ENCODE measurements at places on chromosomes 12 and 14.

DNA sequence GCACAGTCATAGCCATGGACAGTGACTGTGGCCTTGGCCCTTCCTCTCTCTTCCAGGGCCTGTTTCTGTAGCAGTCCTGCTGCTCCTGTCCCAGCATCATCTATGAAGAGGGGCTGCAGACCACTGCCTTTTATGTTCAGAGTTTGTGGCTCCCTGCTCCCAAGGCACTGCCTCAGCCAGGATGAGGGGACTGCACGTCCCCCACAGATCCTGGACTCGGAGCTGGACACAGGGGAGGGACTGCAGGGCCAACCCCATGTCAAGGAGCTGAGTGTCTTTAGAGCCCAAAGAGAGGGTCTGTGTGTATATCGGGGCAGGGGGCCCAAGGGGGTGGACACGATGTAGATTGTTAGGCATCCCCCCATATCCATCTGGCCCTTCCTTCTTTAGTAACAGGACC, 60.6 kb upstream of the DIO3 start:
- DNase-seq = no peak

- no peak for DNase-seq
These were observed 91.9 kb upstream of the OVCH1 start for GRCh38 chr12:29589286-29589820.

GRCh38 chr14:22974530-22975313, 7.6 kb downstream of the AJUBA start:
- no peak for DNase-seq

- no peak for DNase-seq
These were observed 162.0 kb upstream of the LMNTD1 start for GRCh38 chr12:25715102-25715501.

DNA sequence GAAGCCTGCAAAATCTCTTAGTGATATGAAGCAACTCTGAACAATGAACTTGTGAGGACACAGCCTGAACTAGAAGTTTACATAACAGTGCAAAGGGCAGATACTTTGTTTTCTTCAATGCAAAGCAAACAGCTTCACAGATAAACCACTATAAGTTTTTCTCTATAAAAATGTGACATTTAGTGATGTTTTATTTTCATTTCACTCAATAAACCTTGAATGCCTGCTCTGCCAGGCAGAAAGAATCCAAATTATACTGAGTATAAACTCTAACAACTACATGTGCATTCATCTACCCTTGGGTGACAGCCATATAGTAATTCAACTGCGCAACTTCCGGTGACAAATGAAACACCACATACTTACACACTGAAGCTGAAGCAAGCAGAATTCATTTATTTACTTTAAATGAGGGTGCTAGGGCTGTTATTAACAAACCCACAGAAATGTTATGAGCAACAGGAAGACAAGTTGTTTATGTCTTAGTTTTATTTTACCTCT, 10.3 kb downstream of the DCP1B start:
- DNase-seq = peak; percentile 77

- DNase-seq = peak; percentile 75
These were observed 188.9 kb upstream of the FOXG1 start for GRCh38 chr14:28577711-28578131.

DNA sequence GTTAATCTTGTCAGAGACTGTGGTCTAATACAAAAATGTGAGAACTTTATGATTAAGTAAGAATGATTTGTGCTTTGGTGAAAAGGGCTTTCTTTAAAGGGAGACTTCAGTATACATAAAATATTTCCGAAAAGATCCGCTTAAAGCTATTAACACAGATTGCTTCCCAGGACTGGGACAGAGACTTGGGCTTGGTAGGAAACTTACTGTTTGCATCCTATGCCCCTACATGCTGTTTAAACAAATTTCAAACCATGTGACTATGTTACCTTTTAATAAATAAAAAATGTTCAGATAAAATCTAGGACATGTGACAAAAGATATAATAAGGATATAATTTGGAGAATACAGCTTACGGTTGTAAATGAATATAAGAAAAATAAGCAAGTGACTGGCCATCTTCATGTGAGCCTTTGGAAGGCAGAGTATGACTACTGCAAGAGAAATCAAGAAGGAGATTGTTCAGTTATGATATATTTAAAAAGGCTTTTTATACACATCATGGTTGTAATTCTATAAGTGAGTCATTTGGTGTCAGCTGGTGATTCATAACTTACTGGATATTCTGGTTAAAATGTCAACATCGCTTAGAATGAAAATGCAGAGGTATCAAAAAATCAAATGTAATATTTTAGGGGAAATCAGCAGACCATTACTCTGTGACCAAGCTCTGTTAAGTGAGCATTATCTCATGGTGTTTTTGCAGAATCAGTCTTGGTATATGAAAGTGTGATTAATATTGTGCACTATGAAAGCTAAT, 234.7 kb upstream of the E2F7 start:
- DNase-seq = peak; percentile 78

DNA sequence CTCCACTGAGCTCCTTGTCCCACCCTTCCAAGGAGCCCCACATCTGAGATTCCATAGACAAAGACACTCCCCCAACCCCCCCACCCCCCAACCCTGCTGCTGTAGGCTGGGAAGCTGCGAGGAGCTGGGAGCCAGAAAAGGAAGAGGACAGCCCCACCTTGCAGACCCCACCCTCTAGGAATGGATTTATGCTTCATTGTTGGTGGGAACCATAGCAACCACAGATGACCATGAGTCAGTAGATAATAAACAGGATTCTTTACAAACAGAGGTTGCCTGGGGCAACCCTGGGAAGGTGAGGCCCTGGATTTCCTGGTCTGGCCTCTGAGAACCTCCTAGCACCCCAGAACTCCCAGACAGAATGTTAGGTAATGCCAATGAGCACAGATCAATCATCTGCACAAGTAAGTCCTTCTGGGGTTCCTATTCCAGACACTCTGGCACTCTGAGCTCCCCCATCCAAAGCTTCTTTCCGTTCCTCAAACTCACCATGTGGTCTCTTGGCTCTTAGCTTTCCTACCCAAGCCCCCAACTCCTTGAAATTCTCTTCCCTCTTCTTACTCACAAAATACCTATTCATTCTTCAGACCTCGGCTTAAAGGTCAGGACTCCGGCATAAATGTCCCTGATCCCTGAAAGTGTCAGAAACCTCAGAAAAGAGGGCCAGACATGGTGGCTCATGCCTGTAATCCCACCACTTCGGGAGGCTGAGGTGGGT, 15.2 kb upstream of the PLEKHG6 start:
- DNase-seq = no peak

GRCh38 chr12:102480406-102480805, at the start of gene IGF1:
Gene IGF1, minus strand, starts transcription at chr12:102480563. Its CDS starts 182 bp downstream, at chr12:102480381.
- DNase-seq = no peak

- DNase-seq = no peak
These were observed 15.0 kb upstream of the GALNT16 start for GRCh38 chr14:69244946-69245345.

DNA sequence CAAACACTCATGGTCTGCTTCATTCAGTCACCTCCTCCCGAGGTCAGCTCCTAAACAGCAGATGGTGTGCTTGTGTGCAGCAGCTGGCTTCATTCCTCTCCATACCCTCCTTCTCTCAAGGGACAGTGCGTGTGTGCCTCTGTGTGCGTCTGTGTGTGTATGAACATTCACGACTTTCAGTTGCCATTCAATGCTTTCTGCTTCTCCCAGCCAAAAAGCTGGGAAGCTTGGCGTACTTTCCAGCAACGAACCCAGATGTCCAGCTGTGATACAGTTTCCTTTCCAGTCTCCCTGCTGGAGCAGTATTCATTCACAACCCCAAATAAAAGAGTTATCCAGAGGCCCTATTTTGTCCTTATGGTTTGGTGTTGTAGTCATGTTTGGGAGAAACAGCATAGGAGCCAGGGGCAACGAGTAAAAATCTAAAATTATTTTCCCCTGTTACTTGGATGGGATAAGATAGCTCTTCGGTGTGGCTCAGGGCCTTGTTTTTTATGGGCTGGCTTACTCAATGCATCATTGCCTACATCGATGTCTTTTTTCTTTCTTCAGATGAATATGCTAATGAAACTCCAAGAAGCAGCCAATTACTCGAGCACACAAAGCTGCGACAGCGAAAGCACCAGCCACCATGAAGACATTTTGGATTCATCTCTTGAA, 379.3 kb downstream of the NAV3 start:
- no peak for DNase-seq

GRCh38 chr12:43281563-43281962, 270.4 kb downstream of the ADAMTS20 start:
- no peak for DNase-seq

- DNase-seq = peak; percentile 35
These were observed 25.5 kb upstream of the DTX1 start for GRCh38 chr12:113030875-113031525.

DNA sequence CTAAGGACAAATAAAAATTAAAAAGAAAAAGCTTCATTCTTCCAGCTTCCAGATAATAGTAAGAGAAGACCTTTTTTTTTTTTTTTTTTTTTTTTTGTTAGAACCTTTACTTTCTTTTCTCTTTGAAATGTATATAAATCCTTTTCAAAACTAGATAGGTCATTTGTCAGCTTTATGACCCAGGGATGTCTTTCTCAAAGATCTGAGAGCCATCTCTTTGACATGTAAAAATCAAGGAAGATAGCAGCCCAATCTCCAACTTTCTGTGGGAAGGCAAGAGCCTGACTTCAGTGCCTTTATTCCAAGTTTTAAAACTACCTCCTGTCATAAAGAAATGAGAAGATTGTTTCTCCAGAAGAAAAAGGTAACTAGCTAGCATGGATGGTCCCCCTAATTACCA, 203.3 kb upstream of the LRFN5 start:
- DNase-seq = no peak

DNA sequence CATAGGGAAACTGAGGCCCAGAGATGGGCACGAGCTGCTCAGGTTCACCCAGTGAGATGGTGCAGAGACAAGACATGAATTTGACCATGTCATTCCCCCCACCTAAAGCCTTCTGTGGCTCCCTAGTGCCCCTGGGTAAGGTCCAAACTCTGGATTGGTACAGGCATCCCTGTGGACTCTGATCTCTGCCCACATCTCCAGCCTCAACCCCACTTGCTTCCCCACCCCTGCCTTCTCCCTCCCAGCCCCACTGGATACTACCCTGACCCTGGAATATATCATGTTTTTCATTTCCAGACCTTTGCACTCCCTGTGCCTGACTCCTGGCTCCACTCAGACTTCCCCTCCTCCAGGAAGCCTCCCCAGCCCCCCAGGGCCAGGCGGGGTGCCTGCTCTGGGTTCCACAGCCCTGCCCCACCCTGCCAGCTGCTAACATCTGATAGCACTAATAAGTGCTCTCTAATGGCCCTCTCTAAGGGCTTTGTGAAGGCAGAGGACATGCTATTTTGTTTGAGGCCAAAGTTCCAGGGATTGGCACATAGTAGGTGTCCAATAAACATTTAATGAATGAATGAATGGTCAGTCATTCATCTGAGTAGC, 1.1 kb upstream of the SDSL start:
- DNase-seq = no peak

- DNase-seq = no peak
These were observed 799.7 kb downstream of the RPS29 start for GRCh38 chr14:48786498-48786897.

DNA sequence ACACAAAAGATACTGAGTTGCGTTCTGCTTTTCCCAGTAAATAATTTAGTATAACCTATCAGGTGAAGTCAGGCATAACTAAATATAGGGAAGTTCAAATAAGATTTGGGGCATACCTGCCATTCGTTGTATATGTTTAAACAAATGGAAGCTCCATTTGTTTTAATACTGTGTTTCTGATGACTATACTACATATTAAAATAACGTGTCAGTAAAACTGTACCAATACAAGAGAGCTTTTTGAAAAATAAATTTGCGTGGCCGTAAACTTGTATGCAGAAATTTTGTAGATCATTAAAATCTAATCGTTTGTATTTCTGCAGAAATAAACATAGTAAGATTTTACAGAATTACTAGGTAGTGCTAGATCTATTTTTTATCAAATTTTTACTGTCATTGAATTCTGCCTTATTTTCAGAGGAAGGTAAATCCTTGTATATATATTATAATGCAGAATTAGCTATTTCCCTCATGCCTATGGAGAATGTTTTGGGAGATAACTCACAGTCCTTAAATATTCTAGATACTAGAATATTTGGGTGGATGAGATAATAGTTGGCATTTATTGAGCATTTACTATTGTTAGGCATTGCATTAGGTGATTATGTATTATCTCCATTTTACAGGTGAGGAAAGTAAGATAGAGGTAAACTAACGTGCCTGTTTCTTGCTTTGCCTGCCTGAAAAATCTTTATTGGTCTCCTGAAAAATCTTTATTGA, 1.5 kb downstream of the SCFD1 start:
- DNase-seq = no peak

DNA sequence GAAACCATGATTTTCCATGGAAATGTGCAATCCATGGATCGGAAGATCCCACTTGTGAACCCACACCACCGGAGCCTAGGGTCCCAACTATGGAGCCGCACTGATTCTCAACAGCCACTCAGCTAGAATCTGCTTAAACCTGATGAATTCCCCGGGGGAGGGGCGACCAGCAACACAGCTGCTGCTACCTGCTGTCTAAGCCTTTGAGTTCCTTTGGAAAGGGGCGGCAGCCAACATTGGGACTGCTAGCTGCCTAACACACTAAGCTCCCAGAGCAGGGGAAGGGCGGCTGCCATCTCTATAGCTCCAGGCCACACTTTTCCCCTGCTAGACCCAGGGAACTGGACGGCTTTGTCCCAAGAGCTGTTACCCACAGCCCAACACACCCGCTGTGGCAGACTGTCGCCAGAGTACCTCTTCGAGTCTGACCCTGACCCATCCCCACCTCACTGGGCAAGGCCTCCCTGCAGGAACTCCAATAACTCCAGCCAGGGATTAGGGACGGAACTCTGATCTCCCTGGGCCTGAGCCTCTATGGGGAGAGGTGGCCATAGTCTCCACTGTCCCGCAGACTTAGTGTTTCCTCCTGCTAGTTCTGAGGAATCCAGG, 205.8 kb upstream of the SLC16A7 start:
- no peak for DNase-seq

DNA sequence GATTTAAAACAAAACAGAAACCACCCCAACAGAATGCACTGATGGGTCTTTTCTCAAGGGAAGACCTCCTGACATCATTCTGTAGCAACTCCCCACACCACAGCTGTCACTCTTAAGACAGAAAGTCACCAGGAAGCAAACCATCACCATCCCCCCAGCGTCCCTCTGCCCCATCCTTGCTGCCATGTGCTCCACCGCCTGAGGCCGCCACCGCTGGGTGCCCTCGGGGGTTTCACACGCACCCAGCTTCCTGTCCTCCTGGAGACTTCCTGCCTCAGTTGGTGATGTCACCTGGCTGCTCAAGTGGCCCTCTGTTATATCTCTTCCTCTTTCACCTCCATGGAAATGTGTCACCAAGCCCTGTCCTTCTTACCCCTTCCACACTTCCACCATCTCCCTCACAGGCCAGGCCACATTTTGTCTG, 71.4 kb upstream of the GPR68 start:
- DNase-seq = no peak

GRCh38 chr14:104794631-104794992, 936 bp downstream of the AKT1 start:
- DNase-seq = peak; percentile 5

GRCh38 chr12:78062786-78063185, 232.1 kb downstream of the NAV3 start:
- DNase-seq = no peak

DNA sequence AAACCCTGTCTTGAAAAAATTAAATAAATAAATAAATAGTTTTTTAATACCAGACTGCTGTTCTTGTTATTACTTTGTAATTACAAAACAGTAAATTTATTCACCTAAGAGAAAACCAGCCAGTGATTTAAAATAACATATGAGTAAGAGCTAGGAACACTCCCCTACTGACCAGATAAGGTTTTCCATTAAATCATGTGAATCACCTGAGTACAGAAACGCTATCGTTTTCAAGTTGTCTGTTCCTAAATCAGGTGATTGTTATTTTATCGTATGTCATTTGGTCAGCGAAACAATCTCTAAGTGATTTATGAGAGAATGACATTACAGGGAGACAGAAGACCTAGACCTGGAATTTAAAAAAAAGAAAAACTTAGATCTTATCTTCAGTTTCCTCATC, 47.3 kb downstream of the RPS29 start:
- DNase-seq = no peak

All from HS-5 (cell line).